ENCODE measurements at places on chromosomes 5 and 9. TPM values are rescaled to one million over a fixed set of nuclear protein-coding genes. Genes with fewer than 3 reads are reported as not detected.

PCDHGC4 gene
- total RNA-seq, result not detected

PCDHA10 gene
- not detected for total RNA-seq

TAF1L gene
- total RNA-seq, result 0.04 TPM

PDLIM4 gene
- not detected for total RNA-seq

ADGRD2 gene
- not detected for total RNA-seq

ECM2 gene
- total RNA-seq, result not detected

PCDHB9 gene
- total RNA-seq, result not detected

CDX1 gene
- not detected for total RNA-seq

All from activated naive CD8-positive, alpha-beta T cell treated with anti-CD3 and anti-CD28 coated beads for 36 hours (primary cell).